ENCODE measurements at places on chromosomes 3 and 15.
A peak's percentile ranks its signal among the peaks of the same experiment; 100 is the strongest.

DNA sequence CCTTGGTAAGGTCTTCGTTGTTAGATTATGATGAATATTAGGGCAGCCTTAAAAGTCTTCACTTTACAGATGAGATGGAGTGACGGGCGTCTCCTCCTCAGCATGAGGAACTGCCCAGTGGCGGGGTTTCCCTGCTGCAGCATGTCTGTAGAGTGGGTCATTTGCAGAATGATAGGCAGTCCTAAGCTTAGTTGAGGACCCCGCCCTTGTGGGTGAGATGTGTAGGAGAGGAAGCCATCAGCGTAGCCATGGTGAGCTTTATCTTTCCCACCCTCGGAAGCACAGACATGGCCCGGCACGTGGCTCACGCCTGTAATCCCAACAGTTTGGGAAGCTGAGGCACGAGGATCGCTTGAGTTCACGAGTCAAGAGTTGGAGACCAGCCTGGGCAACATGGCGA lies 877 bp downstream of the NIT2 start:
- peak; percentile 12 for DNase-seq

- DNase-seq, result peak; percentile 57
Observed at GRCh38 chr15:101127506-101128076, 124.3 kb downstream of the CHSY1 start.

- DNase-seq, result no peak
Observed at GRCh38 chr3:44506961-44507360, 29.5 kb upstream of the ZNF445 start.

DNA sequence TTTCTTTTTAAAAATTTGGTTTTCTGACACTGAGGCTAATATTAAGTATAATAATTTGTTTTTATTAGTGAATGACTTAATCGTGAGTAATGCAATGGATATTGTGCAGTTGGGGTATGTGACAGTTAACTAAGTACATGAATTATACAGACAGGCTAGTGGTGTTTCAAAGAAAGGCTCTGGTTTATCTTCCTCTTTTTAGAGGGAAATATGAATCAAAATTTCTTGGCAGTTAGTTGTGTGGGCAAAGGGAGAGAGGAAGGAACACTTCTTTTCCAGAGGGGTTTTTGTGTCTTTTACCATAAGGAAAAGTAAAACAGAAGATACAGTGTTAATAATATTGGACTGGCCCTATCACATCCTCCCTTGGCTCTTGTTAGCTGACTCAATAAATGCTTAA lies 2.7 kb downstream of the ZNF654 start:
- DNase-seq, result no peak

GRCh38 chr15:67946701-67947100 lies 106.9 kb upstream of the RNU6-1 start:
- no peak for DNase-seq

DNA sequence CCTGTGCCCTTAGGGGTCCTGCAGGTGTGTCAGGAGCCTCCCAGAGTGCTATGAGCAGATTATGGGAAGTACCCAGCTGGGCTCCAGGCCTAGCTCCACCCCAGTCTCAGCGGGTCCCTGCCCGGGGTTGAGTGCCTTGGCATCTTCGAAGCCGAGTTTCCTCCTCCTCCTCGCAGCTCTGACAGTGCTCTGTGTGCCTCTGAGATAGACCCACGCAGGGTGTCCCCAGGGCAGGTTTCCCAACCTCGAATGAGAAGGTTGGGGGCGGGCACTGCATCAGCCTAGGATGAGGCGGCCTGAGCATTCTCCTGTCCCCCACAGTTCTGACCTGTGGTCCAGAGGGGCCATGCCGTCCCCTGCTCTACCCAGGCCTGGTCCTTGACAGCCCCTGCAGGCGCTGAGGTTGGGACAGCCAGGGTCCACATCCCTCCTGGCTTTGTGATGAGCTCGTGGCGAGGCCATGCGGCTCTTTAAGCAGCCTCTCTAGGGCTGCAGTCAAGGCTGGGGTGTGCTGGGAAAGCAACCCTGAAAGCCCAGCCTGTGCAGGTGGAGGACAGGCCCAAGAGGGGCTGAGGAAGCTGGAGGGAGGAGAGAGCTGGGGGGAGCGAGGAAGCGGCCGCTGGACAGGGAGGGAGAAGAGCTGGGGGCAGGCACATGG lies 20.2 kb upstream of the SKOR1 start:
- DNase-seq, result no peak

DNA sequence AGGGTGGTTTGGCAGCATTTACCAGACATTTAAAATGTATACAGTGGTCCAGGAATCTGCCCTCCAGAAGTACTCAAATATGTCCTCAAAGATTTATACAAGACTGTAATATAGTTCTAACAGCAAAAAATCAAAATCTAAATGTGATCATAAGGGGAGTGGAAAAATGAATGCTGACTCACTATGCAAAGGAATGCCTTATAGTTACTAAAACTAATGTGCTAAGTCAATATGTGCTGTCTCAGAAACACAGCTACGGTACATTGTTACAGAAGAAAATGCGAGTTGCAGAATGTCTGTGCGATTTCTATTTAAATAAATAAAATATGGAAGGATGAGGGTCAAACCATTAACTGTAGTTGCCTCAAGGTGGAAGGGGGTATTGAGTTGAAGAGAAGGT lies 230.1 kb upstream of the UBE2E1 start:
- no peak for DNase-seq

DNA sequence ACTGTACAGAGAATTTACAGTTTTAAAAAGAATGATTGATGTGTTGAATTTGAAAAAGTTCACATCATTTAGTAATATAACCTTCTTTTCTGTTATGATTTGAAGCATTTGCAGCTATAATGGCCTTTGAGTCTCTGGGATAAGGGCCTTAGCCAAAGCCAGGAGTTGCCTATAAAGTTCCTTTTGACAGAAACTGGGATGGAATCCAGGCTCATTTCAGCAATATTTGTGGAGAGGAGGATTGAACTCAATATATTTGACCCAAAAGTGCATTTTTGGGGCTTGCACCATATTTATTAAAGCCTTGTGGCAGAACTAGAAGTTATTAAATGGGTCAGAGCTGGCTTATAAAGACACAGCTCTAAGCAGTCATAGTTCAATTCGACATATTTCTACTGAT lies 348.7 kb upstream of the EPHA3 start:
- DNase-seq, result no peak

DNA sequence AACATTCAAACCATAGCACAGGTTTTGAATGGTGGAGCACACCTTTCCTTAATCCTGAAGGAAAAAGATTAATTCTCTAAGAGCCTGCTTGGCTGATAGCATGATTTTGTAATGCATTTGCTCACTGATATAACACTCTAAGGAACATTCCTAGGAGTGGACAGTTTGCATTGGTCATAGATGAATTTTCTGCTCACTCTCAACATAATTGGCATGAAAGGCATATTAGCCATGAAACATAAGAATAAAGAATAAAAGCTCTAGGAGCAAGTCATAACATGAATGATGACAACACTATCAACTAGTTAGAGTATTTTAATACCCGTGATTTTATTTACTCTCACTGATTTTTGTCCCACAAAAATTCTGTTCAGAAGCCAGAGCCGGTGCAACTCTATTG lies 34.3 kb upstream of the LRTM1 start:
- no peak for DNase-seq

GRCh38 chr3:111750278-111750884 lies 108.7 kb upstream of the PHLDB2 start:
- DNase-seq, result no peak

DNA sequence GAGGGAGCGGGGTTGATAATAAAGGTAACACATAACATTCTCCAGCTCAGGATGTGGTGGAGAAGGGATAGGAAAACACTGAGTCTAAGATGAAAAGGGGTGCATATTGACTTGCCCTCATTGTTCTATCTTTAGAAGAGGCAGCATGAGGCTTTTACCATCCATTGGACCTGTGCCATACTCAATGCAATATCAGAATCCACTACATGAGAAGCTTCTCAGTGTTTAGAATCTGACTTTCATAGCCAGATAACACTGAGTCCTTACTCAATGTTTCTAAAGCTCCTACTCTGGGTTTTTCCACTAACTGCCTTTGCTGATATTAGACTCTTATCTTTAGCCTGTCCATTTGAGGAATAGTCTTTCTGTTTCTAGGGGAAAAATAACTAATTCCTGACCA lies 24.3 kb upstream of the GADL1 start:
- DNase-seq, result no peak

- DNase-seq, result no peak
Observed at GRCh38 chr15:81337713-81338157, 13.8 kb upstream of the STARD5 start.

DNA sequence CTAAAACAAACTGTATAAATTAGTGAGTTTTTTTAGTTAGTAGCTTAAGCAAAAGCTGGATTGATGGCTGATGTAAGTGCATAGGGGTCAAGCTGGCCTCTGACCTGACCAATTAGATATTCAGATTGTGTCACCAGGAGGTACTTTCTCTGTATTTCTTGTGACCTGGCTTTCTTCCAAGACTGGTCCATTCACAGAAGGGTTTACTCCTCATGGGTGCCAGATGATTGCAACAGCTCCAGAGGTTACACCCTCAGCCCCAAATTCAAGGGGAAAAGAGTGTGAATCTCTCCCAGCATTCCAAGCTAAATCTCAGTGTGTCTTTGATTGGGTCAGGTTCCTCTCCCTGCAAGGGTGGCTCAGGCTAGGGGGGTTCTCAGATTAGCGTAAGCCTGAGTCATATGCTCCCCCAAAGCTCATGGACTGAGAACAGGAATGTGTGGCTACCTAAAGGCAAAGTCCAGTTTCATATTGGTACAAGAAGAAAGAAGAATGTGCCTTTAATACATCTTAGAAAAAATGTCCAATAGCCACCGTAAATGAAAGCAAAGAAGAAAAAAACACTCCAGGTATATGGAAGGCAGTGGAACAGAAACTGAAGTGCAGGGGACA lies 16.5 kb downstream of the PML start:
- no peak for DNase-seq

DNA sequence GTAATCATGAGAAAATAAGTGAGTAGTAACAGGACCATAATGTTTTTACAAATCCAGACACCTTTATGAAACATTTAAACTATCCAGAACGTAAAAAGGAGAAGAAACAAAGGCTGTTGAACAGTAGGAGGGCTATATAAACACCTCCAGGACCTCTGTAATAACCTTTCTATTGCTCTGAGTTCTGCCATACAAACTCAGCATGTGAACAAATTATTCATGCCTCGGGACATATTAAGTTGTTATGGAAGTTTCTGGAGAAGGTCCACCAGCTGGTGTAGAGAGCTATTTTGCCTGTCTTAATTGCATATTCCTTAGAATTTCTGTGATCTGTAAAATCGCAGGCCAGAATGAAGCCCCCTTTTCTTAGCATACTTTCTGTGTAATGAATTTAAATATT lies 256.3 kb downstream of the UBE2E2 start:
- no peak for DNase-seq

DNA sequence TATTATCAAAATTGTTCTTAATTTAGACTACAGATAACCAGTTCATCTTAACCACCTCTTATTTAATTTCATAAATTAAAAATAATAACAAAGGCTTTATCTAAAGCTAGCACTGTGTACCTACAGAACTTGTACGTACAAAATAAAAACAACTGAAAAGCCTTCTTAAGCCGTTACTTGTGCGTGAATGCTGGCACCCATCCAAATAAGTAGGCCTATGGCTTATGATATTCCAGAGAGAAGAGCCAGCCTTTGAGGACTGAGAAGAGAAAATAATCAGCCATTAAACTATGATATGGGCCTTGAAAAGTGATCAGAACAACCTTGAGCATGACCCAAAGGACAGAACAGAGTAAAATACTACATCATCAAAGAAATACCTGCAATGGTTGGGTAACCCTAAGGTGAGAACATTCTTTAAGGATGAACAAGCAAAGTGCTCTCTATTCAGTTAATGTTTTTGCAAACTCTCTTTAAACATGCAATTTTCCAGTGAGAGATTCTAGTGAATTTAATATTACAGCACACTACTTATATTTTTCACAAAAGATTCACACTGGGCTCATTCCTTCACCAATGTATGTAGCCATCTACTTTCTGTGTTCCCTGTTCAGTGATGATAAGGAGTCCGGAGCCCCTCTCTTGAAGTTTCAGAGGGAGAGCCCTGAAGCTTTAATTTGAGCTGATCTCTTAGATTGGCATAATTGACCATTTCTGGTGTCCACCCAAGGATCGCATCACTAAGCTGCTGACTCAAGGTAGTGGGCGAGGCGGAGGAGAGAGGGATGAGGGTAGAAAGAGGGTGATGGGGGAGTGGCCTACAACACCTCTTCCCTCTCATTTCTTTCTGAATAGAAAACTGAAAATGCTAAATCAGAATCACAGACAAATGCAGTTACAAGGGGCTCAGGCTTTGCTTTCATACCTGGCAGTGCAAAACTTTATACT lies 7.7 kb upstream of the ACTC1 start:
- DNase-seq, result no peak

DNA sequence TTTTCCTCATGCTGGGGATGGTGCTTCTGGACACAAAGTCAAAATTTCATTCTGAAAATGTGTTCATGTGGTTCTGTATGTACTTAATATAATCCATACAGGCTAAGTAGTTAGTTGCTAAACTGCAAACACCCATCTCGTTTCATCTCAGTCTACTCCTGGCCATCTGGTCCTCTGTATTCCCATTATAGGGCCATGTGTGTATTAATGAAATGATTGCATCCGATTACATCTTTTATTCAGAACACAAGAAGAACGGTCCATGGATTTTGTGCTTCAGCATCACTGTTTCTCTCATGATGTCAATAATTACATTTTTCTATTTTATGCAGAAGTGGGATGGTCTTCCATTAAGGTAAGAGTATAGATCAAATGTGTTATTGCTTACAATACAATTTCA lies 6.1 kb upstream of the GJD2 start:
- DNase-seq, result no peak

GRCh38 chr3:33277193-33277882 lies at the start of gene FBXL2:
Gene FBXL2, plus strand, starts transcription at chr3:33277442. Its CDS starts 71 bp downstream, at chr3:33277513.
- no peak for DNase-seq

- DNase-seq, result no peak
Observed at GRCh38 chr3:21158861-21159542, 592.0 kb downstream of the ZNF385D start.

DNA sequence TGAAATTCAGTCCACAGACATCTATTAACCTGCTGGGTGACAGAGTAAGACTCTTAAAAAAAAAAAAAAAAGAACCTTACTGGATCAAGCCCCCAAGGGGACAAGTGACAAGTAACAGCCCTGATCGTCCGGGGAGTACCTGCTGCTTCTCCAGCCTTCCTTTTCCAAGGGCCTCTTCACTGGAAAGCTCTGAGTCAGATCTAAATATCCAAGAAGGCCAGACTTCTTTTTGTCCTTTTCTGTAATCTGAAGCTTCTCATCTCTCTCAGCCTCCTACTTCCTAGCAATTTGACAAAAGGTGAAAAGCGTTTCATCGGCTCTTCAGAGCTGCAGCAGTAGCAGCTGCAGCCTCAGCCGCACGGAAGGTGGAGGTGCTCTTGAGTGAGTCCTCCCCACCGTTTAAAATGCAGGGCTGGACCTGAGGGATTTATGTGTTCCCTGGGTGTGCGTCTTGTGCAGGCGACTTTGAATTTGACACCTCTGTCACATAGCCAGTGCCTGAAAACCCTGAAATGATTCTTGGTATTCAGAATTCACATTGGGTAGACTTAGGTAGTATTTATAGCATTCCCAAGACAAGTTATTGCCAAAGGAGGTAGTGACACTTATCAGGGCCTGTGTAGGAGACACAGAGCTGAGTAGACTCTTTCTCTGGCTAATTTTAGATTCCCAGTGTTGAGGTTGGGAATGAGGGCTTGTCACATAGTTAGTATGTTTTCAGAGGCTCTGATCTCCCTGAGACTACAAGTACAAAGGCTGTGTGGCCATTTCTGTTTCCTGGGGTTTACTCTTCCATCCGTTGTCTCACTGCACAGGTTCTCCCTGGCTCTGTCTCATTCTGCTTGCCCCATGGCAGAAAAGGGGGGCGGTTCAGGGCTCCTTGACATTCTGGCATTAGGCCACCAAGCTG lies 291.2 kb upstream of the C2CD4B start:
- DNase-seq, result no peak

Data from immature natural killer cell (primary cell).